ENCODE measurements at places on chromosomes 11 and 22.

- DNase-seq, result no peak
Observed at GRCh38 chr11:45225277-45225676, 60.9 kb downstream of the SYT13 start.

- no peak for DNase-seq
Observed at GRCh38 chr11:12137938-12138731, 27.7 kb downstream of the MICAL2 start.

DNA sequence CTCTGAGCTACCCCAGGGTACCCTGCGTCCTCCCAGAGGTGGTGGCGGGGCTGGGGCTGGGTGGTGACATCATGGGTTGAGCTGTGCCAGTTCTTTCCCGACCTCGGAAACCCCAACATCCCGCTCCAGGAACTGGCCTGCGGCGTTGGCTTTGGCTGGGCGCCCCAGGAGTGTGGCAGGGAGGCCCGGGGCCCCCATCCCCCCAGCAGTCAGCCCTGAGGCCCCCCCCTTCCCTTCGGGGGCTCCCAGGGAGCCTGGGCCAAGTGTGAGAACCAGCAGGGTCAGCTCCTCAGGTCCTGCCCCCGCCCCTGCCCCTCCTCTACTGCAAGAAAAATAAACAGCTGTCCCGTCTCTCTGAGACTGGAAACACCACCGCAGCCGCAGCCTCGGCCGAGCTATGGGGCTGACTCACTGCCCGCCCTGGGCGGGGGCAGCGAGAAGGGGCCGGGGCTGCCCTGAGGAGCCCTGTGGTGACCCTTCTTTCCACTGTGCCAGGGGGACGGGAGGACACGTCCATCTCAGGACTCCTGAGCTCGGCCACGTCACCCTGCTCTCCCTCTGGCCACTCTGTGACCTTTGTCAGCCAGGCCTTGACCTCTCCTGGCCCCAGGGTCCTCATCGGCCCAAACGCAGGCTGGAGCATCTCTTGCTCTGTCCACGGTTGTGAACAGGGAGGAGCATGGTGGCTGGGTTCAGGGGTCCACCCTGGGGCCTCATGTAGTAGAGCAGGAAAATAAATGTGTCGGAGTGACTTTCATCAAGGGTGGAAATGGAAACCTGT, 73.4 kb downstream of the WNT7B start:
- no peak for DNase-seq

GRCh38 chr11:123254357-123254756, 59.3 kb upstream of the CLMP start:
- no peak for DNase-seq

GRCh38 chr22:17742527-17742902, 31.8 kb downstream of the BID start:
- DNase-seq, result peak; percentile 79

- no peak for DNase-seq
Observed at GRCh38 chr11:7892059-7892699, 38.9 kb downstream of the OR10A6 start.

- no peak for DNase-seq
Observed at GRCh38 chr11:108559340-108559739, 34.2 kb downstream of the EXPH5 start.

GRCh38 chr11:64778223-64778472, 194 bp downstream of the SF1 start:
- DNase-seq, result no peak

DNA sequence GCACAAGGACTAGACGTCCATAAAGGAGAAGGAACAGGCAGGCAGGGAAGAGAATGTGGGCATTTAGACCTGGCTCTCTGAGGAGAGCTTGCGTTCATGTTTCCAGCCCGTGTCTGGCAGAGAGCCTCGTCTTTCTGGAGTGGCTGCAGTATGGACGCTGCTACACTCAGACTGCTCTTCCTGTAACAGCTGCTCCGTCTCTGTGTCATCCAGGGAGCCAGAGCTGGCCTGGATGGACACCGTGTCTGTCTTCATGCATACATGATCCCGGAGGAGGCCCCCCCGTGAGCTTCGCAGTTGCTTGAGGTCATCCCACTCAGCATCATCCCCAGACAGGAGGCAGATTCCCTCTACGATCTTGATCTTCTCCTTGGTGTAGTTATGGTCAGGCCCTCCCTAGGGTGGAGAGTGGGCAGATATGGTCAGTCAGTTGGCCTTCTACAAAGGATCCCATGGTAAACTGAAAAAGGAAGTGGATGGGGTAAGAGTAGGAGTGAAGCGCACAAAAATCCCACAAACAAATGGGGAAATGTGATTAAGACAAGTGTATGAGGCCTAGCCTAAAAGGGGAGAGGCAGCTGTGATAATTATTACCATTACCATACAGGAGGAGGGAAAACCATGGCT, 13.0 kb upstream of the CKAP5 start:
- DNase-seq, result no peak

DNA sequence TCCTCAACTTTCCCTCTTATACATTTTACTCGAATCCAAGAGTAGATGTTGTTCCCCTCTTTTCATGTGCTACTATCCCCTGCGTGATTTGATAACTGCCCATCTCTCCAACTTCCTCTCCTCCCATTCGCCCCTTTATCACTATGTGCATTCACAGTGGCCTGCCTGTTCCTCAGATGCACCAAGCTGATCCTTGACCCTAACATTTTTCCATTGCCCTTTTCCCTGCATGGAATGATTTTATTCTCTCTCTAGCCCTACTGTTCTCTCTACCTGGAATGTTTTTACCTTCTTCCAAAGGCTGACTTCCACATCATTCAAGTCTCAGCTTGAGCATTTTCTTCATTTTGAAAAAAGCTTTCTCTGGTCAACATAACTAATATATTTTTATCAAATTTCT, 15.8 kb upstream of the BBOX1 start:
- DNase-seq, result no peak

DNA sequence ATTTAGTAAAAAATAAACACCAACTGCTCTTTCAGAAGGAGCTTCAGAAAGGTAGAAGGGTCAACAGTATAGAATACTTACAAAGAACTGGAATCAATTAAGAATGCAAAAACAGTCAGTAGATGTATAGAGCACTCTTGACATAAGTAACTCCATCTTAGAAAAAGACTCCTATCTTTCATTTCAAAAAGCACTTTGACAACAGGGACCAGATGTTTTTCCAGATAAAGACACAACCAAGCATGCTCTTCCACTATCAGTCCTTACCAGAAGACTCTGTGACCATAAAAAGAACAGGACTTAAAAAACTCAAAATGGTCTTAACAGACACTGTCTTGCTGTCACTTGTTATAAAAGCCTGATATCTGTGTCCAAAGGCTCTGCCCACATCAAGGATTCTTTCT, 5.2 kb downstream of the SLC25A17 start:
- no peak for DNase-seq

DNA sequence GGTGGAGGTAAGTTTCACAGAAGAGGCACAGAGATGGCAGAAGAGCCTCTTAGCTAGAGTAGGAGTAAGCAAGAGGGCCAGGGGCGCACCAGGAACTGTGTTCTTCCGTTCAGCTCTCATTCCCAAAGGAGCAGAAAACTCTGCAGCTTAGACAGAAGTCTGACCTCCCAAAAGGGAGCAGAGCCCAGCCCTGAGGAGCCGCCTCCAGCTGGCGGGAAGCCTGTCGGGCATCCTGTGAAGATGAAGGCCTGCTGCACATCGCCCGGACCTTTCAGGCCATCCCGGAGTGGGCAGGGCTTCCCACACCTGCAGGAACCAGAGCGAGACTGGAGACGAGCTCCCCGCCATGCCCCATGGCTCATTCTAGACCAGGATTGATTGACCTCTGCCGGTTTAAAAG, 1102.8 kb downstream of the BRD1 start:
- DNase-seq, result no peak

DNA sequence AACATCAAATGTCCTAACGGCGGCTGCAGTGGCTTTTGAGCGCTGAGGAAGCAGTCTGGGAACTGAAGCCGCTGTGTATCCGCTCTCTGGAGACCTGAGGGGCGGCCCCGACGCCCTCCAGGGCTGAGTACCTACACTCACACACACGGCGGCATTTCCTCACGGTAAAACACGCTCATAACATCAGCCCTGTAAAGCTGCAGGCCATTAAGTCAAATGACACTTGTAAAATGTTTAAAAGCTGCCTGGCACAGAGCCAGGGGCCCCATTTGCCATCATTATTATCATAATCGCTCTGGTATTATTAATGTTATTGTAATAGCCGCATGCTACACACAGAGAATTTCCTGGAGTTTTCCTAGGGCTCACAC, 5.1 kb downstream of the CARS1 start:
- no peak for DNase-seq

GRCh38 chr22:24209016-24209415, 27.7 kb downstream of the SUSD2 start:
- DNase-seq, result no peak

GRCh38 chr11:124122123-124122522, 6.9 kb downstream of the VWA5A start:
- DNase-seq, result no peak

DNA sequence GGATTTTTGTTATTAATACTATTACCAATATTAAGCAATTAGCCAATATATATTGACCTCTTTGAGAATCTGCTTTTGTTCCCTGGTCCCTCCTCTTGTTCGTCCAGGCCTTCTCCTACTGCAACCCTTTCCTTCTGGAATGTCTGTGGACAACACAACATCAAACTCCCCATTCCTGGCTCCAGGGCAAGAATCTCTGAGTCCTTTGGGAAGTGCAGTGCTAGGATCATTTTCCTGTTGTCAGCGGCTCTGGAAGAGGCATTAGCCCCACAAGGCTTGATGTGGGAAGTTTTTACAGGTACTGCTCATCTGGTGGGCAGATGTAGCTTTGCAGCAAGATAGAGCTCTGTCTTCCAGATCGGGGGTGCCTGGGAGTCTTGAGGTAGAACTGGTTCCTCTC, 74.3 kb downstream of the RPUSD4 start:
- DNase-seq, result no peak

- DNase-seq, result no peak
Observed at GRCh38 chr11:69152733-69153421, 2.9 kb upstream of the SMIM38 start.

DNA sequence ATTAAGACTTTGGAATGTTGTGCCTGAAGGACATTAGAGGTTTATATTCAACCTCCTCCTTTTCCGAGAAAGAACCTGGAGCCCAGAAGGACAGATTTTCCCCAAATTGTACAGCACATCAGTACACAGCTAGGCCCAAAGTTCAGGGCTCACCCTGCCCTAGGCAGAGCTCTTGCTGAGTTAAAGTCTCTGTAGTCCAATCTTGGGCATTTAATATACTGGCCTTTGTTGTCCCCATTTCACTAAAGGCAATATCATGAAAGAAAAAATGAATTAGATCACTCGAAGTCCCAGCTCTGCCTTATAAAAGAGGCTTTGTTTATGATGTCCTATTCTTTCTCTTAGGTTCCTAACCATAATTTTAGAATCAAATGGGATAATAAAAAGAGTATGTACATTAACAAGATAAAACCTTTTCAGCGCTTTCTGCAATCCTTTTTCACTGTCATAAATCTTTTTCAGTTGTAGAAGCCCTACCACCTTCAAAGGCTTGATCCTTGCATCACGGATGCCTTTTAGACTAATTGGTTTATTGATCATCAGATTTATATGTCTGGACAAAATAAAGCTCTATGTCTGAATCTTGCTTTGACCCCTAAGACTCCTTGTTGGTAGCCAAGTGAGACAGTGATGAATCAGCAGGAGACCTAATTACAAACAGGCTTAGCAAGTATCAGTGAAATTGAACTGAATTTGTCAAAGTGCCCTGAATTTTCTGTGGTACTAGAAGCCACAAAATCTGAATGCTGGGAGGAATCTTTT, 39.8 kb downstream of the RELT start:
- no peak for DNase-seq

- DNase-seq, result no peak
Observed at GRCh38 chr11:10144954-10145353, 149.1 kb downstream of the SBF2 start.

GRCh38 chr11:114209904-114210303, 86.3 kb upstream of the NNMT start:
- no peak for DNase-seq

DNA sequence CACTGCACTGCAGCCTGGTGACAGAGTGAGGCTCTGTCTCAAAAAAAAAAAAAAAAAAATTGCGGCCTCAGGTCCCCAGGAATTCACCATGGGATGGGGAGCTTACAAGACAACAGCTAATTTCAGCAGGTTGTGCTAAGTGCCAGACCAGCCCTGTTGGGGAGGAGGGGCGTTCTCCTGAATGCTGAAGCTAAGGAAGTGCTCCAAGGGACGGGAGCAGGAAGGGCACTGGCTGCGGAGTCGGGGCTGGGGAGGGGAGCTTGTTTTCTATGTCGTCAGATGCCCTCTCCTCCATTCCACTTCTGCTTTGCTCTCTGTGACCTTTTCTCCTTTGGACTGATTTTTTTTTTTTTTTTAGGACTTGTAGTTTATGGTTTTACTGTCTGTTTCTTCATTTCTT, 4.5 kb downstream of the ADAMTS15 start:
- DNase-seq, result no peak

DNA sequence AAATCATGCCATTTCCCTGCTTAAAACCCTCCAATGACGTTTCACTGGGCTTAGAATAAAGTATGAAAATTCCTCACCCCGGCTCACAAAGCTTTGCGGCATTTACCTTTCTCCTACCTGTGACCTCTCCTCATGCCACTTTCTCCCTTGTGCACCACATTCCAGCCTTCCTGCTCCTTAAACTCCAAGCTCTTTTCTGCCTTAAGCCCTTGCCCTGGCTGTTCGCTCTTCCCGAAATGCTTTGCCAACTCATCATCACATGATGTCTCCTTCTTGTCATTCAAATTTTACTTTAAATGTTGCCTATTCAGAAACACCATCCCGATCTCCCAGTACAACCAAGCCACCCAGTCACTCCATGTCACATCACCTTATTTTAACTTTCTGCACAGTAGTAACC, 2.0 kb downstream of the PLEKHA7 start:
- DNase-seq, result no peak

DNA sequence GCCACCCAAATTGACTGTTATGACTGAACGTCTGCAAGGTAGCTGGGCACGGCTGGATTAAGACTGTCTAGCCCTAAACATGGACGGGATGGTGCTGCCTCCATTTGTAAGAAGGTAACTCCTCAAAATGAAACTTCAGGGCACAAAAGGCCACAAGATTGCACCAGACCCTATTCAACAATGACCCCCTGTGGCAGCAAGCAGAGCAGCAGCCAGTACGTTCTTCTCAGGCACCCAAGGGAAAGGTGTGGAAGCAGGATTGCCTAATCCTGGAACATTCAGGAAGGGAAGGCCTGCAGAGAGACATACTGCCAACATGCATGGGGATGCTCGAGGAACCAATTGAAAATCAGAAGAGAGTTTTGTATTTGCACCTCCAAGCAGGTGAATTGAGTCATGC, 4.5 kb upstream of the TBX10 start:
- DNase-seq, result no peak

DNA sequence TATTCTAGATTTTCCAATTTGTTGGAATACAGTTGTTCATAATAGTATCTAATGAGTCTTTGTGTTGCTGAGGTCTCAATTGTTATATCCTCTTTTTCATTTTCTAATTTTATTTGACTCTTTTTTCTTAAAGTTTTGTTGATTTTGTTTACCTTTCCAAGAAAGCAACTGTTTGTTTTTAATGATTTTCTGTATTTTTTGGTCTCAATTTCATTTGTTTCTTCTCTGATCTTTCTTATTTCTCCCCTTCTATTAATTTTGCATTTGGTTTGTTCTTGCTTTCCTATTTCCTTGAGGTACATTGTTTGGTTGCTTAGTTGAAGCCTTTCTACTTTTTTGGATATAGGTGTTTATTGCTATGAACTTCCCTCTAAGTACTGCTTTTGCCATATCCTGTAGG, 5.2 kb upstream of the OR52A1 start:
- no peak for DNase-seq
